ENCODE measurements at places on chromosomes 1 and 21.

DNA sequence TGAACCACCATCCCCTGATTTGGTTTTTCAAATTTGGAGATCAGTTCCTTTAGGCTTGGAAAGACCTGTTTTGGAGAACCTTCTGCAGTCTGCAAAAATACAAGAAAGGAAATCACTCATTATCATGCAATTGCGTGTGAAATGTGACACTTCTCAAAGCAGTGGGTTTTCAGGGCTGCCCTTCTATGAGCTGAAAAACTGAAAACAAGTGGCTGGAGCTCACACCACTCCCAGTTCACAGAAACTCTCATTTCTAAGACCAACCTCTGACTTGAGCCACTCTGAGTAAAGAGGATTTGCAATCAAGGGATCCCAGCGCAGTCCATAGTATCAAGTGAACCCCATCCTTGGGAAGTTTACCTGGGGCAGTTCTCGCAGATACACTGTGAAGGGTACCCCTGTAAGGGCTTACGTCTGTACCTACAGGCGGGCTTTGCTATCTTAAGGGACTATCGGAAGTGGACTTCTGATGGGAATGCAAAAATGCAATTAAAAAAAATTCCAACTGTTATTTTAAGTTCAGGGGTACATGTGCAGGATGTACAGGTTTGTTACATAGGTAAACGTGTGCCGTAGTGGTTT, 12.8 kb downstream of the SH2D1B start:
- DNase-seq, result no peak

DNA sequence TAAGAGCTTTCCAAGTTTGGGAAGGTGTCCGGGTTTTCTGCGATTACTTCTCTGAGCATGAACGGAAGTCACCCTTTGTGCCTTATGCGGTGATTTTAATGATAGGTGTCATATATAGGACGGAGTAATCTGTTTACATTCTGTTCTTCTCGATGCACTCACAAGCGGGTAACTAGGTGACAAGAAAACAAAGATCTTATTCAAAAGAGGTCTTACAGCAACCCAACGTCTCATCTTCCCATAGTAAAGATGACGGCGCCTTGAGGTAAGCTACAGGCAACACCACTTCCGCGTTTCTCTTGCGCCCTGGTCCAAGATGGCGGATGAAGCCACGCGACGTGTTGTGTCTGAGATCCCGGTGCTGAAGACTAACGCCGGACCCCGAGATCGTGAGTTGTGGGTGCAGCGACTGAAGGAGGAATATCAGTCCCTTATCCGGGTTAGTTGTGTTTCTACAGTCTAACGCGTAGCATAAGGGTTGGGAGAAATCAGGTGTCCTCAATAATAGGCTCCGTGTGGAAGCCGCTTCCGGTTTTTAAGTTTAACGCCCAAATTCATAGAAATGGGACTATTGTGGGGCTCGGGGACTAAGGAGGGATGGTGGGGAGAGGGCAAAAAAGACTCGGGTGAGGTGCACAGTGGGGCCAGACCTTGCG, at the start of gene UFC1:
TSS of gene UFC1 (plus strand) at position 297 of the 656 bp plus-strand sequence. CDS start at position 317, 20 bp downstream.
- DNase-seq, result peak; percentile 63

- peak; percentile 88 for DNase-seq
Observed at GRCh38 chr1:43707190-43708001, at the start of gene ST3GAL3. TSS of gene ST3GAL3 (plus strand) at chr1:43707536. CDS start at chr1:43736263, 28,727 bp downstream.

GRCh38 chr1:99776120-99776519, 9.7 kb upstream of the FRRS1 start:
- DNase-seq, result no peak

DNA sequence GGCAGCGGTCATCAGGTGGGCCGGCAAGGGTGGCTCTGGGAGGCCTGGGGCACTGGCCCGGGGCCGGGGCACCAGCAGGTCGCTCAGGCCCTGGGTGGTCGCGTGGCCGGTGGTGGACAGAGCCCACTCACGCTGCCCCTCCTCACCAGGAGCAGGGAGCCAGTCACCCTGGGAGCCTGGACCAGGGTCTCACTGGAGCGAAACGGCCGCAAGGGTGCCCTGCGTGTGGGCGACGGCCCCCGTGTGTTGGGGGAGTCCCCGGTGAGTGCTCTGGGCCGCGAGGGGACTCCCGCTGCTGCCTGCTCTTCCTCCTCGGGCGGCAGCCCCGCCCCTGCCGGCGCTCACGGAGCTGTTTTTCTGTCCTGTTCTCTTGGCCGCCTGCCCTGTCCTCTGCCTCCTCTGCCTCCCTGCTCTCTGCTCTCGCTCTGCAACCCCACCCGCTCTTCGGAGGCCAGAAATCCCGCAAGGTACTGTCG, 23.5 kb downstream of the RNF223 start:
- no peak for DNase-seq
